ENCODE measurements at places on chromosomes 5 and 9. TPM values are rescaled to one million over a fixed set of nuclear protein-coding genes. Genes with fewer than 3 reads are reported as not detected.

Gene BSPRY
- not detected for total RNA-seq

Gene OR1N1
- not detected for total RNA-seq

Gene PCDHA4
- total RNA-seq = 12.8 TPM

DNA sequence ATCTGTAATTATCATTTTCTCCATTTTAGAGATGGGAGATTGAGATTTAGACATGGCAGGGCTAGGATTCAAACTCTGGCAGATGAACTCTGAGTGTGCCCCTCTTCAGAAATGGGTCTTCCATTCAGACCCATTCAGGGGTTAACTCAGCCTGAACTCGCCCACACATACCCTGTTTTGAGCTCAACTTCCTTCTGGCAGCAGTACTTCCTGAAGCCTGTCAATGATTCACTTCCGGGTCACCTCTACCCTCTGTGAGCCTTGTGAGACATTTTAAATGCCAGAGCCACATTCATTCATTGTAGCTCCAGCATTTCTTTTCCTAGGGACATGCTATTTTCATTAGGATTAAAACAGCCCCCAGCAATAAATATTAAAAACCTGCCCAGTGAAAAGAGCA is 209.3 kb upstream of the SLC24A2 start:
- peaks cover 28% of the 10 kb centered on the region for H3K4me1 ChIP-seq
- H3K36me3 ChIP-seq = no peaks in the 10 kb centered on the region
- no peaks in the 10 kb centered on the region for H3K27me3 ChIP-seq
- DNase-seq = no peak

DNA sequence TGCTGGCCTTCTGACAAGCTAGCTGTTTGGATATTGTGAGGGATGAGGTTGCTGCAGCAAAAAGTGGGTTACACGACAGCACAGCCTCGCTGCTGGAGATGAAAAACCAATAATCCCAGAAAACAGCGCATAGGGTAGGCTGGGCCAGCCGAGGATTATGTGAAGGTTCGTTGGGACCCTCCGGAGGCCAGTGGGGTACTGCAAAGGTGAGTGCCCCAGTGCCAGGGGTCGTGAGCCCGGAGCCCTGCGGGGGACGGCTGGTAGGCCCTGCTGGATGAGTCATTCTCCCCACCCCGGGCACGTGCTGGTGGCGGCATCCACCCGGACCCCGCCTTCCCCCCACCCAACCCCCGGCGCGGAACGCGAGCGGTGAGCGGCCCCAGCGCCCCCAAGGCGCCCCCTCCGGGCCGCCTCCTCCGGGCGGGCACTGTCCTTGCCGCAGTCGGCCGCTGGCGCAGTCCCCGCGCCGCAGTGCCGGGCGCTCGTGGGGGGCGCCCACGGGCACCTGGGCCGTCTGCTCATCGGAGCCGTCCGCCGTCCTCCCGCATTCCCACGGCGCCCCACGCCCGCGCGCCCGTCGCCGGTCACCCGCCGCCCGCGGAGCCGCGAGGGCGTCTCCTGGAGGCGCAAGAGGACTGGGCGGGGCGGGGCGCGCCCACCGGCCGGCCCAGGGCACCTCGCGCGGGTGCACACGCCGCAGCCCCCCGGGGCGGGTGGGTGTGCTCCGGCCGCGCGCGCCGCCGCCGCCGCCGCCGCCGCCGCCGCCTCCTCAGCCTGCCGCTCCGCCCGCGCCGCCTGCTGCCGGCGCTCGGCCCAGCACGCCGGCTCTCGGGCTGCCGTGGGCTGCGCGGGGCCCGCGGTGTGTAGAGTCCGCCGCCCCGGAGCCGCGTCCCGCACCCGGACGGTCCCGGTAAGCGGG is at the start of gene PHF24:
Gene PHF24, plus strand, starts transcription at position 794 of the 919 bp plus-strand sequence. CDS start 13,014 bp downstream, outside the sequence.
- no peaks in the 10 kb centered on the region for H3K36me3 ChIP-seq
- peaks cover 78% of the 10 kb centered on the region for H3K27me3 ChIP-seq
- H3K4me1 ChIP-seq = no peaks in the 10 kb centered on the region

DNA sequence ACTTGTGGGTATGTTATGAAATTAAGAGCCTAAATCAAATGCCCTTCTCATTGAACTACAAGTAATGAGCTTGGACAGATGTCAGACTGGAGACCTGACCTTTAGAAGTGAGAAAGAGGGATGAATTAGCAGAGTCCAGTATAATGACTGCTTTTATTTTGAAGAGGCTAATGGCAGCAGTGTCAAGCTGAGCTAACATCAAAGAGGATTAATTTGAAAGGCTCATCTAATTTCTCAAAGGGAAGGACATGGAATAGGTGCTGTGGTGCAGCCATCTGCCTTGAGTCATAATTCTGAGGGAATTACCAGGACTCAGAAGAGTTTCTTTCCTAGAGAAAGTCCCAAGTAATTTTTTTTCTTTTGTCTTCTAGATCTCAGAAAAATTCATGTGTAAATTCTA is 57.6 kb downstream of the FAM81B start:
- H3K27ac ChIP-seq = no peak overlapping the region
- H3K27me3 ChIP-seq = no peaks in the 10 kb centered on the region
- H3K4me3 ChIP-seq = no peak overlapping the region

DNA sequence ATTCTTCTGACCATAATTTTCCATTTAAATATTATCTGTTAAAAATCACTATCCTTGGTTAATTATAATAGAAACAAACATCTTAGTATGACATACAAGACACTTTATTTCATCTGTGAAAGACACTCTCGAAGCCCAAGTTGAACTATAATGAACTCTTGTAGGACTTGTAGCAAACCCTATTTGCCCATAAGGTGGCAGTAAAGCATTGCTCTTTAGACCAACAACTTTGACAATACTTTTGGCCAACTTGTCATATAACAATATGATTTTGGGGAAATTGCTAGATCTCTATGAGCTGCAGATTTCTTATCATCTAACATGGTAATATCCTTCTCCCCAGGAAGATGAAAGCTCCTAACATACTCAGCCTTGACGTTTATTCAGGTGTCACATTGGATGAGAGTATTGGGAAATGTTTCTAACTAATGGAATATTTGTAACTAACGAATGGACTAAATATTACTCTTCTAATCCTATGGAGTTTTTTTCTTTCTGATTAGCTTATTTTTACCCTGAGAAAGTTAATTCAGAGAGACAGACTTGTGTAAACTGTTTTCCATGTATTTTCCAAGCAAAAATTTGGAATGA is 11.0 kb downstream of the SPINK14 start:
- no peak overlapping the region for H3K27ac ChIP-seq
- no peak overlapping the region for H3K4me3 ChIP-seq
- no peaks in the 10 kb centered on the region for H3K36me3 ChIP-seq
- H3K27me3 ChIP-seq = peaks cover 50% of the 10 kb centered on the region

GRCh38 chr5:99005506-99005905 is 76.7 kb upstream of the CHD1 start:
- H3K4me1 ChIP-seq = no peaks in the 10 kb centered on the region
- no peaks in the 10 kb centered on the region for H3K27me3 ChIP-seq
- DNase-seq = no peak
- no peaks in the 10 kb centered on the region for H3K36me3 ChIP-seq

- H3K36me3 ChIP-seq = no peaks in the 10 kb centered on the region
- H3K27me3 ChIP-seq = peaks cover 61% of the 10 kb centered on the region
- H3K4me3 ChIP-seq = peak overlapping the region; percentile 22
- no peak overlapping the region for H3K27ac ChIP-seq
- H3K4me1 ChIP-seq = peaks cover 1% of the 10 kb centered on the region
- no peak for DNase-seq
Measured at GRCh38 chr5:6582507-6583048, 50.3 kb downstream of the NSUN2 start.

GRCh38 chr9:41229408-41230401 is 40.6 kb upstream of the ZNG1F start:
- DNase-seq = peak; percentile 89
- H3K36me3 ChIP-seq = no peaks in the 10 kb centered on the region
- no peaks in the 10 kb centered on the region for H3K4me1 ChIP-seq

- H3K4me3 ChIP-seq = no peak overlapping the region
- H3K36me3 ChIP-seq = no peaks in the 10 kb centered on the region
- peaks cover 37% of the 10 kb centered on the region for H3K27me3 ChIP-seq
- no peak for DNase-seq
- H3K4me1 ChIP-seq = peaks cover 8% of the 10 kb centered on the region
Measured at GRCh38 chr9:119370816-119371215, 1.6 kb upstream of the BRINP1 start.

DNA sequence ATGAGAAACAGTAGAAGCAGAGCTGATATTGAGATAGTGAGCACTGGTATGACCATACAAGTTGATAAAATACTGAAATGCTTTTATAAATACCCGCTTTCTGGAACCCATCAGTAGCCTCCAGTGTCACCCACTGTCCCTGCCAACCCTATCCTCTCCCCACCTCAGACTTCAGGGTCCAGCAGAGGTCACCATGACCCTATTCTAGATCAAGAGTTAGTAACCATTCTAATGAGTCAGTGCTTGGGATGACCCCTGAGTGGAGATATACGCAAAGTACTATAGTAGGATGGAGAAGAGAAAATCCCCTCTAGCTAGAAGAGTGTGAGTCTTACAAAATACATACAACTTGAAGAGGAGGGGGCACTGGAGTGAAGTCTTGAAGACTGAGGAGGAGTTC is 297.9 kb upstream of the BRINP1 start:
- DNase-seq = no peak
- no peak overlapping the region for H3K27ac ChIP-seq
- H3K4me3 ChIP-seq = no peak overlapping the region

- H3K4me1 ChIP-seq = peaks cover 4% of the 10 kb centered on the region
- H3K4me3 ChIP-seq = peak overlapping the region; percentile 60
- H3K27ac ChIP-seq = peak overlapping the region; percentile 59
- no peaks in the 10 kb centered on the region for H3K27me3 ChIP-seq
Measured at GRCh38 chr5:93583768-93584595, 960 bp downstream of the NR2F1 start.

DNA sequence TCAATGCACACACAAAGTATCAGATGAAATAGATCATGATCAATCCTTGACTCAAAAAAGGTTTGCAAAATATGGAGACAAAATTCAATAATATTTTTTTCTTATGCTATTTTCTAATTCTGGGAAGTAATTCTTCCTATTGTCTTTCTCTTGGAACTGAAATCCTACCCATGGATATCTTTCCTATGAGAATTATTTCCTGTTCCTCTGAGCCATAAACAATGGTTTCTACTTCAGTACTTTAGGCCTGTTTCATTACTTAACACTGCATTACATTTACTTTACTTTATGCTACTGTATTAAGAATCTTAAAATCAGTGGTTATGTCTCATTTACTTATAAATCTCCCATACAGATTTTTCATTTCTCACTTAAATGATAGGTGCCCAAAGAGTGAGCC is 1025.4 kb upstream of the ACO1 start:
- no peak overlapping the region for H3K27ac ChIP-seq
- no peak overlapping the region for H3K4me3 ChIP-seq
- H3K27me3 ChIP-seq = peaks cover 16% of the 10 kb centered on the region
- no peaks in the 10 kb centered on the region for H3K36me3 ChIP-seq
- DNase-seq = no peak

GRCh38 chr9:73011181-73011750 is 58.4 kb upstream of the ALDH1A1 start:
- H3K36me3 ChIP-seq = no peaks in the 10 kb centered on the region
- no peak overlapping the region for H3K4me3 ChIP-seq
- peaks cover 27% of the 10 kb centered on the region for H3K27me3 ChIP-seq
- H3K27ac ChIP-seq = no peak overlapping the region
- H3K4me1 ChIP-seq = no peaks in the 10 kb centered on the region

- H3K4me1 ChIP-seq = peaks cover 71% of the 10 kb centered on the region
- no peak for DNase-seq
- no peaks in the 10 kb centered on the region for H3K27me3 ChIP-seq
- peaks cover 3% of the 10 kb centered on the region for H3K36me3 ChIP-seq
- H3K27ac ChIP-seq = peak within 1 kb of the TSS; percentile 93
Measured at GRCh38 chr9:92482329-92482728, at the start of gene ASPN. Gene ASPN (minus strand): TSS chr9:92482506.

DNA sequence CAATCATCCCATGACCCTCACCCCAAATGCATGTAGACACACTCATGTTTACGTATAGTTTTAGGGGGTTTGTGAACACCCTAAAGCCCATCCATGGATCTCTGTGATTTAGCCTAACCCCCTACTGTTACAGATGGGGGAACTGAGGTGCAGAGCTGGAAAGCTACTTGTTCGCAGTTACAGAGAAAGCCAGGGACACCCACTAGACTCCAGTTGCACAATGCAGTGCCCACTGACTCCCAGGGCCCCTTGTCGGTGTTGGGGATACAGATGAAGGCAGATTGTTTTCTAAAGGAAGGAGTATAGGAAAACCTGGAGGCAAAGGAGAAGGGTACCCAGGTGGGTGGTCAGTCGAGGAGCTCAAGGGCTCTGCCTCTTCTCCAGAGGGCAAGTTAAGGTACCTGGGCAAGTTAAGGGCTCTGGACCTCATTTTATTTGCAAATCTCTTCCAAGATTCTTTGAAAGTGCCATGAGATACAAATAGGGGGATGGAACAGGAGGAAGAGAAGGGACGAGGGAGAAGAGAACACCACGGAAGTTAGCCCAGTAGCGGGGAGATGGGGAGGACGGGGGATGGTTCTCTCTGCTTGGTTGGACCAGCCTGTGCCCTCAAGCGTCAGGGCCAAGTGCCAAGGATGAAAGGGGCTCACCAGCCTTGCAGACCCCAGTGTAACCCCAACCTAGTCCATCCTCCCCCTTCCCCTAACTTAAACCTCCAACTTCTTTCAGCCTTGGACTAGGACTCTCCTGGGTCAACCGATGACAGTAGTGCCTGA is 958 bp downstream of the MYOZ3 start:
- no peak for DNase-seq
- H3K4me3 ChIP-seq = no peak overlapping the region
- H3K27me3 ChIP-seq = peaks cover 14% of the 10 kb centered on the region
- H3K4me1 ChIP-seq = peaks cover 23% of the 10 kb centered on the region
- no peak overlapping the region for H3K27ac ChIP-seq

- no peaks in the 10 kb centered on the region for H3K36me3 ChIP-seq
- H3K4me1 ChIP-seq = peaks cover 39% of the 10 kb centered on the region
- H3K4me3 ChIP-seq = no peak overlapping the region
- no peak overlapping the region for H3K27ac ChIP-seq
- DNase-seq = no peak
- H3K27me3 ChIP-seq = no peaks in the 10 kb centered on the region
Measured at GRCh38 chr5:171914726-171915338, 91.6 kb downstream of the FBXW11 start.

GRCh38 chr5:137273511-137273910 is 225.6 kb downstream of the SPOCK1 start:
- no peaks in the 10 kb centered on the region for H3K4me1 ChIP-seq
- no peak overlapping the region for H3K27ac ChIP-seq
- H3K27me3 ChIP-seq = no peaks in the 10 kb centered on the region
- H3K4me3 ChIP-seq = no peak overlapping the region

DNA sequence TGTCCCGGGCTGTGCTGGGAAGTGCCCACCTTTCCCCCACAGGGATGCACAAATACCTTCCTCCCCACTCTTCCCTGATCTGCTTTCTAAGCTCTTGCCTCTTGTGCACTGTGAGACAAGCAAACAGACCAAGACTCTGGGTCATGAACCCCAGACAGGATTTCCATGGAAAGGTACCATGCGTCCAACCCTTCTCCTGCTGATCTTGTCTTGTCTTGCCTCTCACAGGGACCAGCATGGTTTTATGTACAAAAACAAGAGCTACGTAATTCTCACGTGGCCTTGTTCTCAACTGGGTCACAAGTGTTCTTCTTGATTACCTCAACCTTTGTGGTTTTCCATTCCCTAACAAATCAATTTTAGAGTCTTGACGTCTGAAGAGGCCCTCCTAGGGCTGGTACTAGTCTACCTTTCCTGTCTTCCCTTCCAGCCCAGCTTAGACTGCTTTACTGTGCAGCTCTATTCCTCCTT is 176.5 kb upstream of the MAP3K1 start:
- no peak overlapping the region for H3K27ac ChIP-seq
- peaks cover 25% of the 10 kb centered on the region for H3K4me1 ChIP-seq
- H3K36me3 ChIP-seq = no peaks in the 10 kb centered on the region

GRCh38 chr9:105150991-105151685 is 93.3 kb upstream of the SLC44A1 start:
- peaks cover 18% of the 10 kb centered on the region for H3K4me1 ChIP-seq
- H3K36me3 ChIP-seq = no peaks in the 10 kb centered on the region
- H3K4me3 ChIP-seq = no peak overlapping the region
- peak overlapping the region; percentile 11 for H3K27ac ChIP-seq

Measured in osteocyte (in vitro differentiated cells).